ENCODE measurements at places on chromosomes 11 and 22.

DNA sequence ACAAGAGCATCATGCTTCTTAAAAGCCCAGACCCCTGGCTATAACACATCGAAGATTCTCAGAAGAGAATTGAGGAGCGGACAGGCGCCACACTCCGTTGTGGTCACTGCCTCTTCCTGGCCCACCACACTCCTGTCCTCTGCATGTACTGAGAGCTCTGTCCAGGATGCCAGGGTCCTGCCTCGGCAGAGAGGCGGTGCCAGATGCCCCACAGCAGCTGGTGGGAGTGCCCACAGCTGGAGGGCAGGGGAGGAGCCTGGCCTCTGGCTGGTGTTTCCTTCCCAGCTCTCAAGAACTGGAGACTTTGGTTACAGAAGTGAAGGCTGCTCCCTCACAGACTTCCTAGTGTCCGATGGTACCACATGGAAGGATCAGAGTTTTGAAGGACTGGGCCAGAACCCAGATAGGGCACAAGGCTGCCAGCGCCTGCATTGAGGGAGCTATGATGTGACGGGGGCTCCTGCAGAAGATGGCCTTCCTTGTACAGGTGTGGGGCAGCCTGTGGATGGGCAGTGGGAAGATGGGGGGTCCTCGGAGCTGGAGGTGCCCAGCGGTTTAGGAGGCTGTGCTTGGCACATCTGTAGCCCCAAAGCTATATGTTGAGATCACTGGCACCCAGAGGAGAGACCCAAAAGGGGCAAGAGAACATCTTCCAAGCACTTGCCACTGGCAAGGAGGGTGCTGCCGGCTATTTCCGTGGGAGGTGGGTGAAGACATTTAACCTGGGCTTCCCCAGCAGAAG is 19.4 kb downstream of the RSPH14 start:
- DNase-seq, result no peak

DNA sequence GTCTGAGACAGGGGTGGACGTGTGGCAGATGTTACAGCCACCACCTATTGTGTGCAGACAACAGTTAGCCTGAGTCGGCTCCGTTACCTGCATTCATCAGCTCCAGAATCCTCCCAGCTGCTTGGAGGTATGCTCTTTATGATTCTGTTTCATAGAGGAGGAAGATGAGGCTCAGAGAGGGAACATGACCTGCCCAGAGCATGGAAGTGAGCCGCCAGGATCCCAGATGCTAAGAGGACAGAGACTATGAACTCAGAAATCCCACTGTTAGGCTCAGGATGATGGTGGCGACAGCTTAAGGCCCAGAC is 1.5 kb downstream of the EMID1 start:
- DNase-seq, result no peak

GRCh38 chr11:84471501-84471900 is 1155.6 kb downstream of the DLG2 start:
- DNase-seq, result no peak

GRCh38 chr22:31602259-31602952 is 59.6 kb downstream of the PISD start:
- DNase-seq, result no peak

- peak; percentile 26 for DNase-seq
Observed at GRCh38 chr11:8512547-8512946, 81.5 kb downstream of the STK33 start.

DNA sequence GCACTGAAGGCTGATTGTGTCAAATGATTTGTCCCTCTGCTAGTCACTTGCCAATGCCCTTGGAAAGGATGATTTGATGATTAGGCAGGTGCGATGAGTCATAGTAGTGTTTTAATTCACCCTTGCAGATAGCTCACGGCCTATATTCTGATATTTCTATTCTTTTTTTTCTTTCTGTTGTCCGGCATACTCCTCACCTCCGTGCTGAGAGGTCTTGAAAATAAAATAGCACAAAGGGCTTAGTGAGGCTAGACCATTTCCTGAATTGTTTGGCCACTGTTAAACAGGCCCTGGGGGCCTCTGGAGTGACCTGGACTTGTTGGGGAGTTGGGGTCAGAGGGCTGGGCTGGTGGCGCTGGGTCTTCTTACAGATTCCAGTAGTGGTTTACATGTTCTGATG is 99.8 kb downstream of the ZBTB16 start:
- DNase-seq, result no peak

DNA sequence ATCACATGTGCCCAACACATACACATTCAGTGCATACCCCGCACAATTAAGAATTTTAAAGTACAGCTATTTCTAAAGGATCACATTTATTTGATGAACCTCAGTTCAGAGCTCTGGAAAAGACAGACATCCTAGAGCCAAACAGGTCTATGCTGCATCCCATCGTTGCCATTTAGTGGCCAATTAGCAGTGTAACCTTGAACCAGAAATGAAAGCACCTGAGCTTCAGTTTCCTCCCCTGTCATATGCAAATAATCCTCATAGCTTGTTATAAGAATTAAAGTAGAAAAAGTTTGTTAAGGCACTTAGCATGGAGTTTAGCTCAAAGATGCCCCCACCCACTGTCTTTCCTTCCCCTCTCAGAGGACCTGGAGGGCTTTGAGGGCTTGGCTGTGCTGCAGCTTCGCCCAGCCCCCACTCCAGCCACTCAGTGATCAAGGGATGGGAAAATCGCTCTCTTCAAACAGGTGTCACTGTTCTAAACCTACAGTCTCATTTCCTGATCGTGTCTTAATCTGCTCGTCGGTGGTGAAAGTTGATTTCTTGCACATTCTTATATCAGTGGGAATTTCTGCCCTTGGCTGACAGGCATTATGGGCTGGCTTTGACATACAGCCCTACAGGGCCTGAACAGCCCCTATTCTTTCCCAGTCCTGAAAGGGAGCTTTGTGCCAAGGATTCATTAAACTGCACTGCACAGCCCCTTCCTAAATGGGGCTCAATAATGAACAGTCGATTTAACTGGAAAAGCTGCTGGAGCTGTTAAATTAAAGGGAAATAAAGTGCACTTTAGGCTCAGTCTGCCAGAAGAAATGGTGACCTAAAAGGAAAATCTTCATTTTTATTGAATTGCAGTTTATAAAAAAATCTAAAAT is 23.3 kb upstream of the FAM181B start:
- DNase-seq, result no peak

DNA sequence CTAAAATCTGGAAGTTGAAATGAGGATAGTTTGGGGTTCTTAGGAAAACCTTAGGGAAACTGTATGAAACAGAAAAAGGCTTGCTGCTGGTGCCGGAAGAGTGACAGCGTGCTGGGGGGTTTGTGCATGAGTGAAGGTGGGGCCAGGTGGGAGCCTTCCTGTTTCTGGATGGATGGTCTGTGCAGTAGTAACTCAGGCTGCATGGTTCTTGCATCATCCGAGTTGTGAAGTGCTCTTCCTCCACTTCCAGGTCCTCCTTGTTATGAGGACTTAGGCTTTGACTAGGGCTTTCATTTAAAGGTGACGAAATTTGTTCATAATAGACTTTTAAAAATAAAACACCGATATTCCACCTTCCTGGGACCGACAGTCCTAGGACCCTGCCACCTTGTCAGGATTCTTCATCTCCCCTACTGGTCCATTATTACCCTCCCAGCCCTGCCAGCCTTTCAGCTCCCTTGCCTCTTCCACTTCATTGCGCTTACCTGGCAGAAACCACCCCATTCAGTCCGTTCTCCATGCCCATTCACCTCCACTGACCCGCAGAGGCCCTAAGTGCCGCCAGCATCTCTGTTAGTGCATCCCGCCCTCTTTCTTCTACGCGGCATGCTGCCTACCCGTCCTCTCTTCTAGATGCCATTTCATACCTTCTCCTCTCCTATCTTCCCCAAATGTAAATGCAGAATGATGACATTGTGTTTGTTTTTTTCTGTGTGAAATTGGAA is 47.3 kb downstream of the PPFIA1 start:
- peak; percentile 12 for DNase-seq

DNA sequence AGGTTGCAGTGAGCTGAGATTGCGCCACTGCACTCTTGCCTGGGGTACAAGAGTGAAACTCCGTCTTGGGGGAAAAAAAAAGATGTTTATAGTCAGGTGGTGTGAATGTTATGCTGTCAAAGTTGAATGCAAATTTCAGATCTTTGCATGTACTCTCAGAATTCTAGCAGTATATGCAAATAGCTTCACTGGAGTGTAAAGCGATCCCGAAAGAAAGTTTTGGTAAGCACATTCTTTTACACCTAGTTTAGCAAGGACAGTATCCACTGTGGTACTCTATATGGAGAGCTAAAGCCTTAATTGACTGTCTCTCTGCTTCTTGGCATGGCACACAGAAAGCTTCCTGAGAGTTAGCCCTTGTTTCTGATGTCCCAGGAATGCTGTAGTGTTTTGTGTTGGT is 4.0 kb downstream of the JAM3 start:
- DNase-seq, result no peak

DNA sequence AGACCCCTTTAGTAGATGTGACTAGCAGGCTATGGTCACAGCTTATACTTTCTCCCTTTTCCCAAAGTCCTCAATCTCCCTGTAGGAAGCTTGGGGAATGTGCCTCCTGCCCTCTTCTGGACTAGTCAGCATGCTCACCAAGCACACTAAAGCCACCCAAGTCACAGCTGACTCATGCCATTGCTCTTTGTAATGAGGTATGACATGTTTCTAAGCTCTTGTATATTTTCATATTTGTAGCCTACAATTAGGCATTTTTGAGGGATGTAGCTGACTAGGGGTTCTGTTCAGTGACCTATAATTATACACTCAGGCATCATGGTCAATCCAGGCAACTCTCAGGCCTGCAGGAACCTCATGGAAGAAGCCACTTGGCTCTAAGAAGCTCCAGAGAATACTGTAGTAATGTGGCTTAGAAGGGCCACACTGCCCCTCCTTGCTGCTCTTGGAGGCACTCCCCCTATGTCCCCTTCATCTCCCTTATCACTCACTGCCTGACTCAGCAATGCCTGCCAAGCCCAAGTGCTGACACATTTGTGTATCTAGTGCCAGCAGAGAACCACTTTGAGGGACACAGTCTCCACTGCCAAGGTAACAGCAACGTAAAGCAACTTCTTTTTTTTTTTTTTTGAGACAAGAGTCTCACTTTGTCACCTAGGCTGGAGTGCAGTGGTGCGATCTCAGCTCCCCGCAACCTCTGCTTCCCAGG is 86.2 kb downstream of the RPL27A start:
- DNase-seq, result no peak
